ENCODE measurements at places on chromosomes 1 and 21.

- DNase-seq: no peak
Measured at GRCh38 chr1:37954316-37954971, 7.6 kb upstream of the INPP5B start.

DNA sequence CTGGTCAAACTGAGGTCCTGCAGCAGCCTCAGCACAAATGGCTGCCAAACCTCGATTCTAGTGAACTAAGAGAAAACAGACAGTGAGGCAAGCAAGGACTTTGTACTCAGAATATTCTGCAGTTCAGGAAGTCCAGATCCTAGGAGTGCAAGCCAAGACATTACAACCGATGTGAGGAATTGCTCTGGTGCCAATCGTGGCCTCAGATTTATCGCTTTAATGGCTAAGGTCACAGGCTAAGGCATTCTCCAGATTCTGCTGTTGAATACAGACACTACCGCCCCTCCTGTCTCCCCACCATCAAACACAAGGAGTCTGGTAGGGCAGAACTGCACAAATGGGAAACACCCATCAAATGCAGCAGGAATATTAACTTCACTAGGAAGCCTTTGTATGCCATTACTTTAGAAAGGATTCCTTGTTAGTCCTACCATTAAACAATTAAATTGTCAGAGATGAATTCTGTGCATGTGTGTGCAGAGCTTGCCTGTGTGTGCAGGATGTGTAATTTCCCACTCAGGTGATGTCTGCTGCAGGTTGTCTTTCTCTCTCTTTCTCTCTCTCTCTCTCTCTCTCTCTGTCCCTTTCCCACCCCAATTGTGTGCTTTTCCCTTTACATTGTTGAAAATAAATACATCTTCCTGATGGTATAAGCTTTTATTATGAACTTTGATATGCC is 9.2 kb upstream of the SERTAD4 start:
- DNase-seq: no peak

DNA sequence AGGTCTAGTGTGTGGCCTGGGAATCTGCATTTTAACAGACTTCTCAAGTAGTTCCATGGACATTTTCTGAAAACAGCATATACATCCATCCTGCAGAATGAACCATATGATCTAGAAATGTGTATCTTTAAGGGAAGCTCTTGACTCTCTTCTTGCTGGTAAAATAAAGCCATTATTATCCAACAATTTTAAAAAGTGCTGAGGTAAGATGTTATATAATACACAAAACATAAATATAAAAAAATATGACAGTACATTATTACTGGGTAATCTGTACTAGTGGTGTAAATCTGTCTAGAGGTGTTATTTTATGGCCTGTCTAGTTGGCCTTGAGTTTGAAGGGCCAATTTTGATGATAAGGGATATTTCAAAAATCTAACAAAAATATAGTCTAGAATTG is 201.2 kb downstream of the HMCN1 start:
- no peak for DNase-seq

DNA sequence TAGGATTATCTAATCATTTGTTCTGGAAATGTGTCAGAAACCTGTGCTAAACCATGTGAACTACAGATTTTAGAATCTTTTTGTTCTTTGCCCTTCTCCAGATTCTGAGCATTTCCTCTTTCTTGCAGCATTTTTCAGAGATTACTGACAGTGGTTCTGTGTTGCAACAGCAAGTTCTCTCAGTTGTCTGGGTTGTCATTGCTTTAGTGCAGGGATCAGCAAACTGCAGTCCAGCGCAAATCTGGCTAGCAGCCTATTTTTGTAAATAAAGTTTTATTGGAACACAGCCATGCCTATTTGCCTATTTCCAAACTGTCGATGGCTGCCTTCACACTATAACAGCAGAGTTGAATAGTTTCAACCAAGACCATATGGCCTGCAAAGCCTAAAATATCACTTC is 66.3 kb upstream of the LRRC8D start:
- no peak for DNase-seq

GRCh38 chr1:100960098-100960497 is 64.2 kb downstream of the SLC30A7 start:
- DNase-seq: no peak

GRCh38 chr1:155104605-155105534 is 22.8 kb upstream of the EFNA1 start:
- no peak for DNase-seq

- DNase-seq: no peak
Measured at GRCh38 chr1:168320800-168321450, 40.2 kb downstream of the TBX19 start.

GRCh38 chr1:47901001-47901575 is 96.1 kb downstream of the TRABD2B start:
- no peak for DNase-seq

GRCh38 chr1:232743999-232744398 is 61.2 kb upstream of the MAP10 start:
- no peak for DNase-seq

- no peak for DNase-seq
Measured at GRCh38 chr1:40532844-40533424, 1.5 kb downstream of the ZNF684 start.

DNA sequence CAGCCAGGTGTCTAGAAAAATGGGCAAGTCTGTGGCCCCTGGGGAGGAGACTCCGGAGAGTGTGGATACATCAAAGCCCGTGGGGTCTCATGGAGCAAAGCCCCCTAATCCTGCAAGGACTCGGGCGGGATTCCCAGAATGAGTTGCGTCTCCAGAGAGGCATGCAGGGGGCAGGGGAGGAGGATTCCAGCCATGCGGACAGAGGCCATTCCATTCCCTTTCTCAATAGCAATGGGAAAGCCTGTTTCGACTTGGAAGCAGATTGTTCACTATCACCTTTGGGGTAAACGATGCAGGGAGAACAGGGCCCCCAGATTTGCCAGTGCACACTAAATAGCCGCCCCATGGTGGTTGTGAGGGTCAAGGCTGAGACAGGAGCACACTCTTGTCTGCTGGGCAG is 15.4 kb upstream of the PRDM15 start:
- DNase-seq: no peak

- no peak for DNase-seq
Measured at GRCh38 chr1:201051399-201051798, 27.9 kb upstream of the KIF21B start.

- DNase-seq: no peak
Measured at GRCh38 chr1:63728611-63729226, 45.1 kb upstream of the ROR1 start.

DNA sequence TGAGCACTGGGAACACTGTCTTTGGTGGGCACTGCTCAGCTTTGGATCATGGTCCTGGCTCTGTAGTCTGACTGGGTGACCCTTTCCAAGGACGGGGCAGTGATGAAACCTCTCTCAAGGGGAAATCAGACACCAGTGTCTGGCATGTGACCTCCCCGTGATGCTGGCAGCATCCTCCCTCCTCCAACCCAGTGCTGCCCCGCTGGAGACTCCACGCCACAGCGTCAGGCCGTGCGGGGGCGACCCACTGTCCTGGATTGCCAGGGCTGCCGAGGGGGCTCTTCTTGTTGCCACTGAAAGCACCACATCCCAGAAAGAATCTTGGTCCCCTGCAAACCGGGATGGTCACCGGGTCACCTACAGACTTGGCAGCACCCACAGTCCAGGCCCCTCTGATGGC is 146.4 kb upstream of the ARHGEF16 start:
- no peak for DNase-seq

- DNase-seq: no peak
Measured at GRCh38 chr1:89668961-89669360, 36.0 kb downstream of the LRRC8C start.

DNA sequence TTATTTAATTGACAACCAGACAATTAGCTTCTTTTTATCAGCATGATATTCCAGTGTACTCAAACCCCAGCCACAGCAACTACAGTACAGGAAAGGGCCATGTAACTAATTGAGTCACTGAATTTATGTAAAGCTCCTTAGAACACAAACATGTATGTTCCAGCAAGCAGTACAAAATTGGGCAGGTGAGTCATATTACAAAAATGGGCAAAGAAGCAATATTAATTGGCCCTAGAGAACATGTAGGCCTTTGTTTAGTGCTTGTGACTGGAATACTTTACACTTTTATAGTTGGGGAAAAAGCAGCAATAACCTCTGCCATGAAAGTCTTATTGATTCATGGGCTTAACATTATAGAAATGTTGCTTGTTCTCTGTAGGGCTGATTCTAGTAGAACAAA is 31.8 kb downstream of the CLEC20A start:
- DNase-seq: no peak

GRCh38 chr1:56424744-56425493 is 154.4 kb downstream of the PLPP3 start:
- DNase-seq: no peak

- no peak for DNase-seq
Measured at GRCh38 chr1:46805755-46806154, 6.9 kb downstream of the CYP4B1 start.

- DNase-seq: no peak
Measured at GRCh38 chr1:232386721-232387510, 243.0 kb downstream of the SIPA1L2 start.

DNA sequence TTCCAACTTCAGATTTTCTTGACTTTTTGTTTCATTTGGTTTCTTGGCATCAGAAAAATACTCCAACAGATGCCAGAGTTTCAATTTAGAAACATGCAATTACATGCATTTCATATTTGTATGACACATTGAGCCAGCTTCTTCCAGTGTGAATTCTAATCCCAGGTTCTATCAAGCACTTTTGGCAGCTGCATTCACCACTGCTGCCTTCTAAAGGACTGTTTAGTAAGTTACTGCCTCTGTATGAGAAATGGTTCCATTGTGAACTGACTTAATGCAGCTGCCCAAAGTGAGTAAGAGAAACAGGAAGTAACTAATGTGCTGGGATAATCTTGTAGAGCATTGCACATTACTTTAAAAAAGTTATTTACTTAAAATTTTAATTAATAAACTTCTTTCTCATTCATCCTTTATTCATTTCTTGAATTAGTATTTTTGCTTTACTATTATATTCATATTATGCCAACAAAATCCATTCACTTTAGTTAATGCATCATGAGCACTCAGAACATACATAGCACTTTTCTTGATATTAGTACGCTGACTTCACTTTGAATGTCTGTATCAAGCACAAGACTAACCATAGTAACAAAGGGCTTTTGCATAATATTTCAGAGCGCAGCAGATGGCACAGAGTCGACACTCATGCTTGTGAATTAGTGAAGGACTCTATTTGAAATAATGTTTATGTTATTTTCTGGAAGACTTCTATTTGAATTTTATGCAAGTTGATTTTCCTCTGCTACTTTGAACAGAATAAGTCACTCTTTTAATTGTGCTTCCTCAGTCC is 9.8 kb downstream of the RGS18 start:
- DNase-seq: no peak

DNA sequence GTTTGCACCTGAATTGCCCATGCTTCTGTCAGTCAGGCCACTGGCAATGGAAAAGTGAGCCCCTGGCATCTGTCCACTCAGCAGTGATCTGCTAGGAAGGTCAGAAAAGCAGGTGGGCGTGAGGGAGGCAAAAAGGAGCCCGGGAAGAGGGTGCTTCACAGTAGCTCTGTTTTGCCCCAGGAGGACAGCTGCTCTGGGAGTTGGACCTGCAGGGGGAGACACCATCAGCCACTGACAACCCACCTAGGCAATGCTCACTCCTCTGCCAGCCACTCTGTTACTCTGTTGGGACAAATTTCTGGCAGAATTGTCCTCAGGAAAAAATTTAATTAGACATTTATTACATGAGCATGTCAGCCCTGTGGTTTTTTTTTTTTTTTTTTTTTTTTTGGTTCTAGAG is 146.4 kb downstream of the LRIG2 start:
- DNase-seq: no peak

- no peak for DNase-seq
Measured at GRCh38 chr1:11749203-11749689, 12.7 kb upstream of the C1orf167 start.

GRCh38 chr1:58883037-58883887 is 99.4 kb upstream of the JUN start:
- DNase-seq: no peak

DNA sequence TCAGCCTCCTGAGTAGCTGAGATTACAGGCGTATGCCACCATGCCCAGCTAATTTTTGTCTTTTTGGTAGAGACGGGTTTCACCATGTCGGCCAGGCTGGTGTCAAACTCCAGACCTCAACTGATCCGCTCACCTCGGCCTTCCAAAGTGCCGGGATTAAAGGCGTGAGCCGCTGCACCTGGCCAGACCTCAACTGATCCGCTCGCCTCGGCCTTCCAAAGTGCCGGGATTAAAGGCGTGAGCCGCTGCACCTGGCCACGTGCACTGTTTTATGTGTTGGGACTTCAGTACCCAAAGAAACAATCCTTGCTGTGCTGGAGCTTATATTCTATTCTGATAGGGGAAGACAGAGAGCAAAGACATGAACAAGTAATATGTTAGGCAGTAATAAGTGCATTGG is 10.1 kb downstream of the TRAF5 start:
- DNase-seq: no peak

DNA sequence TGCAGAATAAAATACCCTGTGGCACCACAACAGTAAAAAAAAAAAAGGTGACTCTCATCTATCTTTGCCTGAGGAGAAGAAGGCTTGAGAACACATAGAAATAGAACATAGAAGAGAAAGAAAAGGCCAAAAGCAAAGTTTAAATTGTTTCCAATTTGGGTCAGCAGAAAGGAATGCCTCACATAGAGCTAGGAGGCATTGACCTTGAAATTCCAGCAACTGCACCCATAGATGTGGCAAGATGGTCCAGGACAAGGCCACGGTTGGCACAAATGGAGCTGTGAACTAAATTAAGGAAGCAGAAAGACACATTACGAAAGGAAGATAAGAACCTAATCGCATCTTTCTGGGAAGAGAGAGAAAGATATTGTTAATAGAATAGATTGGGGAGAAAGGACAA is 588.3 kb downstream of the LMO4 start:
- no peak for DNase-seq

DNA sequence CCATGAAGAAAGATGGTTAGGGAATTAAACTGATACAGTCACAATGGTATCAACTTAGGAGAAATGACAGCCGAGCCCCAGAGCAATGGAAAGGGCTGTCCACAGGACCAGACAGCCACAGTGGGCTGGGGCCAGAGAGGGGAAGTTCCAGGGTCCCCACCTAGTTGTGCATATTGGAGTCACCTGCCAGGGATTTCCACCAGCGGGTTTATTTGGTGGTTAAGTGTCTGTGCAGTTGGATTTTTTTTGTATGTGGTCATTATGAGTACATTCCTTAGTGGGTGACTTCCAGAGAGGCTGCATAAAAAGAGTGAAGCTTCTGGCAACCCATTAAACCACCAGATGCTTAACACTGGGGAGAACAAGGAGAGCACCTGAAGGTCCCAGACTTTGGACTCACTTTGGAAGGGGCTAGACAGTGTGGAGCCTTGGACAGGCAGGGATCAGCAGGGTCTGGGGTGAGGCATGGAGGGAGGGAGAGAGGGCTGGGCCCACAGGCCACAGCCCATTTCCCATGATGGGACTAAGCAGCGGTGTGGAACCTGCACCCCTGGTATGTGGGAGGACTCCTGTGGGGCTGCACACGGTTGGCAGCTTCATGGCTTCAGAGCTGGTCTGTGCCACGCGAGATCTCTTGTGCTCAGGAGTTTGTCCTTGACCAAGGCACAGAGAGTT is 7.8 kb upstream of the PTTG1IP start:
- DNase-seq: no peak
